ENCODE measurements at places on chromosomes 4 and X.

DNA sequence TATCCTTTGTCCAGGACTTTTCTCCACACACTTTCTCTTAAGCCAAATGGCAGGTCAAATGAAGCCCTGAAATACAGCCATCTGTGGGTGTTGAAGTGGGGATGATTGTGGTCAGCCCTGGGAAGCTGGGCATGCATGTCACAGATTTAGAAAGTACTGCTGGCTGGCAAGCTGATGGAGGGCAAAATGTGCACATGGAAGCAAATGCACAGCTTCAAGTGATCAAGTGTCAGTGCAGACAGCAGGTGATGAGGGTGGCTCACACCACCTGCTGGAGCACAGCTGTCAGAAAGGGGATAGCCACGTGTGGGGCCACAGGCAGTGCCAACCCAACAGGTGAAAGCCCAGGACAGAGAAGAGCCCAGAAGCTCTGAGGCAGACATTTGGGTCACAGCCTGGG lies 40.3 kb upstream of the ATXN3L start:
- no peak for DNase-seq

- no peak for DNase-seq
These were observed at the start of gene TASL for GRCh38 chrX:30577362-30577991. TSS of gene TASL (minus strand) at chrX:30577766. CDS start at chrX:30560355, 17,411 bp downstream.

- DNase-seq, result no peak
These were observed 6.5 kb downstream of the P2RY4 start for GRCh38 chrX:70253377-70254062.

GRCh38 chr4:85929961-85930665 lies 429.7 kb downstream of the MAPK10 start:
- DNase-seq, result no peak

- DNase-seq, result peak; percentile 94
These were observed at the start of gene TBC1D25 for GRCh38 chrX:48539345-48540027. TSS of gene TBC1D25 (plus strand) at chrX:48539714. CDS start at chrX:48539798, 84 bp downstream.

All from hindlimb muscle (tissue), 1 donor.